ENCODE measurements at places on chromosomes 5 and 9. TPM values are rescaled to one million over a fixed set of nuclear protein-coding genes. Genes with fewer than 3 reads are reported as not detected.
A peak's percentile ranks its signal among the peaks of the same experiment; 100 is the strongest.

TMEFF1 gene
- 2.2 TPM for total RNA-seq

GRCh38 chr5:12901696-12902095 lies 997.5 kb upstream of the CTNND2 start:
- DNase-seq, result no peak

- DNase-seq, result no peak
Measured at GRCh38 chr5:1364211-1364610, 19.3 kb upstream of the CLPTM1L start.

GRCh38 chr5:159663986-159664385 lies 252.3 kb upstream of the ADRA1B start:
- no peak for DNase-seq

GRCh38 chr9:88745276-88746001 lies 210.5 kb downstream of the NXNL2 start:
- DNase-seq, result no peak

DNA sequence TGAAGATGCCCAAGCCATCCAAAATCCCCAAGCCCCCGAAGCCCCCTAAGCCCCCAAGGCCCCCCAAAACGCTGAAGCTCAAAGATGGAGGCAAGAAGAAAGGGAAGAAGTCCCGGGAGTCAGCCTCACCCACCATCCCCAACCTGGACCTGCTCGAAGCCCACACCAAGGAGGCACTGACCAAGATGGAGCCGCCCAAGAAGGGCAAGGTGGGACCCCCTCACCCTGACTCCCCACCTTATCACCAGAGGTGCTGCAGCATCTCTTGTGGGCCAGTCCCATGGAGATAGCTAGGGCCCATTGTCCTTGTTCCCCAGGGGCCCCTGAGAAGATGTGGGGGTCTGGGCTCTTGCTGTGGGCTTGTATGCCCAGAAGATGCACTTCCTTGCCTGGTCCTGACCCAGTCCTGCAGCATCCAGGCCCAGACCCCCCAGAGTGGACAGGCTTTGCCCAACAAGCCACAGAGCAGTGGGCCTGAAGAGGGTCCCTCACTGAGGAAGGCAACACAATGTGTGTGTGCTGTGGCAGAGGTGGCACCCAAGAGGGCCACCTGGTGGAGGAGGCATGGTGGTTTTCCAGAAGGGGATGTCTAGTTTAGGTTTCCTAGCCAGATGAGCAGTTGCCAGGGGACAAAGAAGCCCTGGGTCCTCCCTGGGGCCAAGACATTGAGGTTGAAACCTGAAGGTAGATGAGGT lies 84.1 kb downstream of the PHF2 start:
- no peak for DNase-seq

DNA sequence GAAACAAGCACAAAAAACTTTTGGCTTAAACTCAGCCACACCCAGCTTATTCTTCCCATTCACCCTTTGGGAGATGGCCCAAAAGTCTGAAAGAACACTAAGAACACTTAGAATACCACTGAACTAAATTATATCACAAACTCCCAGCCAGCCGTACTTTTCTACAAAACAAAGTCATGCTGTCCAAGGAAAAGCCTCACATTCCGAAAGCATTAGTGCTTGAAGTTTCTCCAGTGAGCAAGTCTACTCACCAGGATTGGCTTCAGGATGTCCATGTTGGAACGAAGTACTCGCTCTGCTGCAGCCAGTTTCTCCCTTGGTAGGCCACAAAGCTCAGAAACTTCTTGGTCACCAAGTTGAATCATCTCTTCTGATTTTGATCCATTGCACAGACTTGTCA lies 69.7 kb downstream of the ABCA1 start:
- DNase-seq, result no peak

- DNase-seq, result no peak
Measured at GRCh38 chr5:15609076-15609725, 109.2 kb downstream of the FBXL7 start.

DNA sequence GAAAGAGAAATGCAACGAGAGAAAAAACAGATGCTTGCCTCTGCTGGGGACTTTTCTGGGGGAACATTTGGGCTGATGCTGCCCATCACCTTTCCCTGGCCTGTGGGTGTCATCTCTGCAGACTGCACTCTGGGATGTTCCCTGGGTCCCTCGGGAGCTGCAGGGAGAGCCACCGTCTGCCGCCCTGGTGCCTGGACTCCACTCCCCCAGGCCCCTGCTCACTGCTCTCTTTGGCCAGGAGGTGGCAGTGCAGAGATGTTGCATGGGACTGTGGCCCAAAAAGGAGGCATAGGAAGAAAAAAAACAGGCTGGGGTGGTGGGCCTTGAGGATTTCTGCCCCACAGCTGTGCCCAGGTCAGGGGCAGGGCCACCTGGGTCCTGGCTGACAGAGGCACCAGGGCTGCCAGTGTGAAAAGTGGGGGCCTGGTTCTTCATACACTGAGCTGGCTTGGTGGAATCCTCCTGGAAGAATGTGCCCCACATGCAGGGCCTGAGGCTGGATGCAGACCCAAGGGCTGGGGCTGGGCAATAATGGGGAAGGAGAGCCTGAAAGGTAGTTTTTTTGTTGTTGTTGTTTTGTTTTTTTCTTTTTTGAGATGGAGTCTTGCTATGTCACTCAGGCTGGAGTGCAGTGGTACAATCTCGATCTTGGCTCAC lies 353.6 kb downstream of the SLIT3 start:
- peak; percentile 20 for DNase-seq

FOXD4L3 gene
- not detected for total RNA-seq

CD274 gene
- total RNA-seq, result 0.21 TPM

SH3TC2 gene
- total RNA-seq, result 0.33 TPM

LCN15 gene
- total RNA-seq, result 0.05 TPM

GRCh38 chr5:136191304-136192014 lies 1.5 kb downstream of the SMIM32 start:
- DNase-seq, result no peak

MRRF gene
- total RNA-seq, result 28.4 TPM

DNA sequence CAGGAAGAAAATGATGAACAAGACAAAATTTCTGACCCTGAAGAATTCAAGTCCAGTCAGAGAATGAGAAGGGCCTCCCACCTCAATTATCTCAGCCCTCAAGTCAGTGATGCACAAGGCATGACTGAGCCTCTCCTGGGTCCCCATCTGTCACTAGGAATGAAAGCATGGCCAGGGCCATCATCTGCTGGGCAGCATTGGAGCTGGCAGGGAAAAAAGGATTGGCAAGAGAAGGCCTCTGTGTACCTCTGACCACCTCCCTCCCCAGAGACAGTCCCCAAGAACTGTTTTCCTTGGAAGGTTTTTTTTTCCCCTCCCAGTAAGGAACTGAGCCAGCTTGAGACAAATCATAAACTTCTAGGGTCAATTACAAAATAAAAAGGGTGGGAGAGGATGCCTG lies 76.7 kb downstream of the KLHL3 start:
- no peak for DNase-seq

C5orf63 gene
- 9.8 TPM for total RNA-seq

SLC6A7 gene
- total RNA-seq, result not detected

DNA sequence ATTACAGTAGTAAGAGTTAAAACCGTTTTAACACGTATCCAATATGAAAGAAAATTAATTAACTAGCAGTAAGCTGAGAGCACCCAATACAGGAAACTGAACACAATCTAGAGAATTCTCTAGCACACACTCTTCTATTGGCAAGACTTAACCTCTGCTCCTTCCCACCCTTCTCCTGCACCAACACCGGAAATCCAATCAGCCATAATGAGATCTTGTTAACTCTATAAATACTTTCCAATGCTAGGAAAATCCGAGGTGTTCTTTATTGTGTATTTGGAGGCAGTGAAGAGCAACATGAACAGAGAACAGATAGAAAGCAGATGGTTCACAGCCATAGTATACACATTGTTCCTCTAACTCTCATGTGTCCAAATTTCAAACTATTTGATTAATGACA lies 591.7 kb downstream of the CETN3 start:
- no peak for DNase-seq

ACSL6 gene
- 0.18 TPM for total RNA-seq

GRCh38 chr5:16411741-16412455 lies 53.7 kb downstream of the ZNF622 start:
- no peak for DNase-seq

DNA sequence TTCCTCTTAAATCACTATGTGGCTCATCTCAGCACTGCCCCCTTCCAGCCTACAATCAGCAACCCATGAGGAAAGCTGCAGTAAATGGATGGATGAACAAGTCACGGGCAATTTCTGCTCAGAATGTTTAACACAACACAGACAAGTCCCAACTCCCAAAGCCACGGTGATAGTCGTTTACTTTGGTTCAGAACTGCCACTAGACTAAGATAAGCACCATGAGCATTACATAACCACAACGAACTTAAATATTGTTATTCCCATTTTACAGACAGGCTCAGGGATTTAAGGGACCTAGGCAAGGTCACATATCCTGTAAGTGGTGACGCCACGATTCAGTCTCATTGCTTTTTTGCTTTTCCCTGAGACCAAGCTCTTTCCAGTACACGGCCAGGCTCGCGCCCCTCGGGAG lies 2.0 kb upstream of the SMIM27 start:
- DNase-seq, result no peak

- no peak for DNase-seq
Measured at GRCh38 chr9:135586601-135587109, 25.1 kb downstream of the PAEP start.

GRCh38 chr9:33107762-33108161 lies 31.3 kb upstream of the SMU1 start:
- no peak for DNase-seq

DNA sequence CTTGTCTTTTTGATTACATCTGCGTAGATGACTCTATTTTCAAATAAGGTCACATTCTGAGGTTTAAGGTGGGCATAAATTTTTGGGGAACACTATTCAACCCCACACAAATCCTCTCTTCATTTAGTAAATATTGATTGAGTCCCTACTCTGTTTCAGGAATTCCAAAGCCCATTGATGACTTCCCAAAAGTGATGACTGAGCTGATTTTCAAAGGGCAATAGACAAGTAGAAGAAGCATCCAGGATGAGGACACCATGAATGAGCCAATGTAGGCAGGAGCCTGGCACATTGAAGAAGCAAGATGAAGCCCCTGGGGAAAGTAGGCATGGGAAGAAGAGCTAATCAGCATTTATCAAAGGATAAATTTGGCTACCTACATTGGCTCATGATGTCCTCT lies 35.2 kb downstream of the OR1J1 start:
- no peak for DNase-seq

GRCh38 chr5:134070725-134071613 lies 43.5 kb upstream of the TCF7 start:
- DNase-seq, result no peak

DNA sequence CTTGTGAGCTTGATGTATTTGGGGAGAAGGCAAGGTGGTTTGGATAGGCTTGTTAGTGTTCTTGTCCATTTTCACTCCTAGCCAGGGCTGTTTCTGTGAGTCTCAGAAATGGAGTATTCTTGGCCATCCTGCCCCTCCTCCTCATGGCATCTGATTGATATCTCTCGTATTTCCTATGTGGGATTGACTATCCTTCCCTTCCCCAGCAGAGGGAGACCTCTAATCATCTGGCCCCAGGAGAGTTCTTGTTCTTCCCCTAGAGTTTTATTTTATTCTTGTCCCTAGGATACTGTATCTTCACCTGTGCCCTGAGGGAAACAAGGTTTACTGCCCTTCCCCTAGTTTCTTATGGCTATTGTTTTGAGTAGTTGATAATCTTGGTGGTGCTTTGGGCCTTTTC lies 114.4 kb downstream of the VPS13A start:
- no peak for DNase-seq

DNA sequence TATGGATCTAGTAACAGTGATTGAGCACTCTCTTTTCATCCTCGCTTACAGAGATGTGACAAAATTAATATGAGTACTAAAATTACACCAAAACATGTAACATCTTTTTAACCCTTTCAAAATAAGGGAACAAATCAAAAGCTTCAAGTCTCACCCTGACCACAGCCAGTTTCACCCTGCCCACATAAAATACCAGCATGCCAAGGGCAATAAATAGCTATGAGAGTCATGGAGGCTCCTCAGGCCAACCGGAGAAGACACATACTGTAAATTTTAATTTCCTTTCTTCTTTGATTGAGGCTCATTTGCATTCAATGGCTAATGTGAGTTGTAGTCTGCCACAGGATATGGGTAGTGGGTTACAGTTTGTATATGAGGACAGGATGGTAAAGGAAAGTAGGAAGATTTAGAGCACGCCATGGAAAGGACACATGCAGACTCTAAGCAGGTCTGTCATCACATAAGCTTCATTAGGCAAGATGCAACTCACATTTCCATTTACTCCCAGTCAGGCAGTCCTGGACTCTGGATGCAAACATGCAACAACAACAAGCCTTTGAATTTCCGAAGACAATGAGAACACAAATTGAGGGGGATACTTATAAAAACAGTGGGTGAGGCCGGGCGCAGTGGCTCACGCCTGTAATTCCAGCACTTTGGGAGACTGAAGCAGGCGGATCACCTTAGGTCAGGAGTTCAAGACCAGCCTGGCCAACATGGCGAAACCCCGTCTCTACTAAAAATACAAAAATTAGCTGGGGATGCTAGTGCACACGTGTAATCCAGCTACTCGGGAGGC lies 11.3 kb downstream of the IL4 start:
- no peak for DNase-seq

GRCh38 chr5:81418606-81419005 lies 24.7 kb upstream of the ACOT12 start:
- no peak for DNase-seq

- DNase-seq, result no peak
Measured at GRCh38 chr9:128419061-128419925, 1.4 kb upstream of the CERCAM start.

DNA sequence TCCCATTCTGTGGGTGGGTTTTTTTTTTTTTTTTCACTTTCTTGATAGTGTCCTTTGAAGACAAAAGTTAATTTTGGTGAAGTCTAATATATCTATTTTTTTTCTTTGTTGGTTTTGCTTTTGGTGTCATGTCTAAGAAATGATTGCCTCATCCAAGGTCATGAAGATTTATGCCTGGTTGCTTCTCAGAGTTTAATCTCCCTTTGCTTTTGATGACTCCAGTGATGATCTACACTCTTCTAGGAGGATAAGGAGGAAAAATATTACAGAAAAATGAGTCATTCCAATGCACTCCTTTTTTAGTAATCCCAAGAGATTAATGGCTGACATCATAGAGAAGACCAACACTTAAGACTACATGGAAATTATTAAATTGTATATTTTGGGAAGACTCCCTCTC lies 79.7 kb upstream of the ICE1 start:
- no peak for DNase-seq

GRCh38 chr5:115461506-115462290 lies 82.9 kb downstream of the FEM1C start:
- no peak for DNase-seq

All from Panc1 (cell line).